Stimulated activated CD4-positive, alpha-beta T cell treated with anti-CD3 and anti-CD28 coated beads, Interleukin-15, amount 100 ng/mL, for 1 hour (primary cell): ENCODE measurements at places on chromosomes 4 and X.

DNA sequence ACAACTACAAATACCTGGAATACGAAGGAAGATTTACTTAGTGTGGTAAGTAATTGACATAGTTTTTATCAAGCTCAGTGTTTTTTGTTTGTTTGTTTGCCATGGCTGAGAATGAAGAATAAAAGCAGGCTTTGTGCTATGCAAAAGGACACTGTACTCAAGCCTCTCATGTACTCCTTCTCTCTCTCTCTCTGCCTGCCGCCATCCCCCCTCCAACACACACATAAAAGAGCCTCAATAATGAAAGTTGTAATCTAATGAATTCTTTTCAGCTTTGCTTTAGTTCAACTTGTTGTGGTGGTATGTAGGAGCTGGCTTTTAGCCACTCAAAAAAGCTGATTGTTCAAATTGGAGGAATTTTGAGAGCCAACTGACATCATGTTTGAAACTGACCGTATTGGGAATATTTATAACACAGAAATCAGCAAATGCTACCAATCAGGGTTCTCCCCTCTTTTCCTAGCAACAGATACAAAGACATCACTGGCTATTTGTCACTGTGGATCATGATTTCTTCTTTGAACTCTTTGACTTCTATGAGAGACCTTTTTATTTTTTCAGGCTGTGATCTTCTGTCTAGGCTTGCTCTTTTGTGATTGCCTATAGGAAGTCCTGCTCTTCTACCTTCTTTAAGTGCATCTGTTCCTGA, 1148.8 kb downstream of the RAPGEF2 start:
- DNase-seq = no peak

- DNase-seq = no peak
These were observed 1.1 kb downstream of the HTT start for GRCh38 chr4:3075652-3075981.

- DNase-seq = no peak
These were observed 54.5 kb downstream of the ANXA5 start for GRCh38 chr4:121642292-121642691.

DNA sequence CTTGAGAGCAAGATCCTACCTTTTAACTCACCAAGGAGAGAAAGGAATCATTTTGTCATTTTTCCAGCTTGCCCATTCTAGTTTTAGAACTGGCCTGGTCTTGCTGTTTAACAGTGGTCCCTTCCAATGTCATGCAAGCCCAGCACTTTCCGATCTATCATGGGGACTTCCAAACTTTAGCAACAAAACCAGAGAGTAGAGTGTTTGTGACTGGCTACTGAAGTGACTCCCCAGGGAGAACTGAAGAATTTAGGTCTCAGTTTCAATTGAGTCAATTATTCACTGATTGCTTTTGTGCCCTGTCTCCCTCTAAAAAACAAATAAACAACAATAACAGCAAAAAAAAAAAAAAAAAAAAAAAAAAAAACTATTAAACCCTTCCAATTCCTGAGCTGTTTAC, 108.3 kb downstream of the LHFPL1 start:
- DNase-seq = no peak

GRCh38 chr4:88045021-88045420, 37.6 kb downstream of the PKD2 start:
- DNase-seq = no peak

- no peak for DNase-seq
These were observed 195.8 kb downstream of the PDHA2 start for GRCh38 chr4:96035727-96036126.

- no peak for DNase-seq
These were observed 24.7 kb downstream of the KCNE5 start for GRCh38 chrX:109600237-109600651.

- no peak for DNase-seq
These were observed 16.0 kb upstream of the PRRG1 start for GRCh38 chrX:37332987-37333658.

- no peak for DNase-seq
These were observed 582.3 kb downstream of the FSTL5 start for GRCh38 chr4:161581262-161582230.

- no peak for DNase-seq
These were observed 39.0 kb downstream of the CPLX1 start for GRCh38 chr4:786861-787300.

- no peak for DNase-seq
These were observed 18.2 kb upstream of the ANTXR2 start for GRCh38 chr4:80091184-80091583.

DNA sequence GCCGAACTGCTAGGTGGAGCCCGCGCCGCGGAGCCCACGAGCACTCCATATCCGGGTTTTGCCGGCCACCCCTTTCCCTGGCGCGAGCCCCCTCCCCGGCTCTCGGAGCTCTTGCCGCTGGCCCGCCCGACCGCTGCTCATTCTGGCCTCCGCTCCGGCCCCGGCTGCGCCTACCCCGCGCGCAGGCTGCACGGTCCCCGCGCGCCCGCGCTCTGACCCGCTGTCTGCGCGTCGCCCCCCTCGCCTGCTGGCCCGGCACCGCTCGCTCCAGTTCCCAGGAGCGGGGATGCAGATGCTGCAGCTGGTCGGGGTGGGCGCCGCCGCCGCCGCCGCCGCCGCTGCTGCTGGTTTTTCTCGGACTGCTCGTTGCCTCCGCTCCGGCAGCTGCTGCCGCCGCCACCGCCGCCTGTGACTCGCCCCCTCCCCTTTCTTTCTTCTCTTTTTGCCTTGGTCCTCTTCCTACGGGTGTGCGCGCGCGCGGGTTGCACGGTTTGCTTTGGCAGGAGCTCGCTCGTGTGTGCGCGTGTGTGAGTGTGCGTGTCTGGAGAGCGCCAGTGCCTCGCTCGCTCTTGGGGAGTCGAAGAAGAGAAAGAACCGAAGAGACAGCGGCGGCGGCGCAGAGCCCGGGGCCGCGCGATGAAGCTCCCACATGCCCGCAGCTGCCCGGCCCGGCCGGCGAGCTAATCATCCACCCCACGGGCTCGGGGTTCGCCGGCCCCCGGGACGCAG, at the start of gene ADGRL3:
Gene ADGRL3 (plus strand): TSS at position 140 of the 729 bp plus-strand sequence.
- no peak for DNase-seq

DNA sequence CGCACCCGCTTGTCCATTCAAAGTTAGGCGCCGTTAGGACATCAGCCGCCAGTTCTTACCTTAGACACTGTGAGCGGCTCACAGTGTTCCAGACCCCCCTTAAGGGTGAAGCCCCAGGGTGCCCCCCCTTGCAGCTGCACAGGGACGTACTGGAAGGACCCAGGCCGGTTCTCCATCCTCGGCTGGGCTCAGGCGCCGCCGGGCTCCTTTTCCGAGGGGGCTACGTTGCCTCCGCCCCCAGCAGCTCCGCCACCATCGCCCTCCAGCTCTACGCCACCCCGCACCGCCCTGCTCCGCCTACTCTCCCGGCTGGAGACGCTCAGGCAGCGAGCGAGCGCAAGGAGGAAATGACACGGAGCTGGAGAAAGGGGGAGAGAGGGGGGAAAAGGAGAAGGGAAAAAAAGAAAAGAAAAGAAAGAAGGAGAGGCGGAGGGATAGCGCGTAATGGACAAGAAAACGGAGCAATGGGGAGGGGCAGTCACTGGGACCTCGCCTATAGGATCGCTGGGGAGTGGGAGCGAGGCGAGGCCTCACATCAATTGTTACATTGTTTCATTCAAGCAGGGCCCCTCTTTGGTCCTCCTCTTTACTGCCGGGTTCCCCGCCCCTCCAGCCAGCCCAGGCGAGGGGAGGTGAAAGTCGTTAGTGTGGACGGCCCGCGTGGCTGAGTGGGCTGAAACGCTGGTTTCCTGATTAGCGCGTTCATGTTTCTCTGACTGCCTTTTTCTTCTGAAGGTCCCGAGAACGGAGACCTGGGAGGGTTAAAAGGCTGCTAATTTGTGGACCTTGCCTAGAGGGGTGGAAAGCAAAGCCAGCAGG, at the start of gene SHROOM4:
Gene SHROOM4 (minus strand): TSS at position 352 of the 819 bp plus-strand sequence. CDS start 176 bp downstream, at position 176.
- DNase-seq = no peak

DNA sequence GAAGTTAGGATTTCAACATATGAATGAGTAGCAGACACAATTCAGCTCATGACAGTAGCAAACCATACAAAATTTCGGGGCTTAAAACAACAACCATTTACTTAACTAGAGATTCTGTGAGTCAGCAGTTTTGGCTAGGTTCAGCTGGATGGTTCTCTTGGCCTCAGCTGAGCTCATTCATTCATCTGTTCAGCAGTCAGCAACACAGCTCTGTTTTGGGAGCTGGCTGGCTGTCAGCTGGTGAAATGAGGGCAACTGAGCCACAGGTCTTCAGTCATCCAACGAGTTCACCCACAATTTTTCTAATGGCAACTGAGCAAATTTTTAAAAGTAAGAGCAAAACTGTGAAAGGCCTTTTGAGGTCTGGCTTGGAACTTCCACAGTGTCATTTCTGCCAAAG, 2005.1 kb upstream of the AGA start:
- no peak for DNase-seq

- no peak for DNase-seq
These were observed 185.5 kb upstream of the CPEB2 start for GRCh38 chr4:14816623-14817261.

DNA sequence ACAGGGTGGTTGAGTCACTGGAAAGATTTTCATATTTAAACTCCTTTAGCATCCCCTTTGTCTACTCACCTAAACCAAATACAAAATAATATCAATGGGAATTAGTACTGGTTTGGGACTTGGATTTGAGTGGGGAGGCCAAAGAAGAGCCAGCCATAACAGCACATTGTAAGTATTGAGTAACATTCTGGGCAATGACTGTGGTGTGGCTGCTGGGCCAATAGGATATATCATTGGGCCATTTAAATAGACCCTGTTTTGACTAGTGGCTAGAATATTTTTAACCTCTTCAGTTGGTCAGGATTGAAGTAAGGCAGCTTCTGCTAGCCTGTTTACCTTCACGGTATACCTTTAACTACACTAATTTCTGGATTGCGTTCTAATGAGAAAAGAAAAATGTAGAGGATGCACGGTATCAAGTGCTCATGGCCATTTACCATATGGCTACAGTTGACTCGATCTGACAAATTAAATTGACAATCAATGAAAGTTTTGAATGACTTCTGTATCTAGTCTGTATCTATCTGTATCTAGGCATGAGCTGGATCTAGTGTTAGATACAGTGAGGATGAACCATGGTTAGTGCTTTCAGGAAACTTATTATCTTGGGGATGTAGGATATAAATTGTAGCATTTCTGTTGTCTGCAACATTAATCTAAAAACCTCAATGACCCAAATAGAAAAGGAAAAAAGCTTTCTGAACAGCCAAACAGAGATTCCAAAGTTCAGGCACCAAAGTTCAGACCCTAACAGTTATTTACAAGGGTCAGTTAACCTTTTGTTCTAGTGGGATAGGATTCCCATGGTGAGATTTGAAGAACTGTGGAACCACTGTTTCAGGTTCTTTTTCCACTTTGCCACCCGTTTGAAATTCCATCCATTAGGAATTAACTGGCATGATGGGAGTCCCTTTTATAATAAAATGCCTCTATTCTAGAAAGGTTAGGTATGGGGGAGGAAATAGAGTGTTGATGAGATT, 6.8 kb upstream of the ALB start:
- no peak for DNase-seq

DNA sequence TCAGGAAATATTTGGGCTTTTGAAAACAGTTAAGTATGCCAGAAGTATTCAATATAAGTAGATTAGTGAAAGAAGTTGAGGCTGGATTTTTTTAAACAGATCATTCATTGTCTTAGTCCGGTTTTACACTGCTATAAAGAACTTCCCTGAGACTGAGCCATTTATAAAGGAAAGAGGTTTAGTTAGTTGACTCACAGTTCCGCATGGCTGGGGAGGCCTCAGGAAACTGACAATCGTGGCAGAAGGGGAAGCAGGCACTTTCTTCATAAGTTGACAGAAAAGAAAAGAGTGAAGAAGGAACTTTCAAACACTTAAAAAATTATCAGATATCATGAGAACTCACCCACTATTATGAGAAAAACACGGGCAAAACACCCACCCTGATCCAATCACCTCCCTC, 31.1 kb upstream of the CYLC1 start:
- no peak for DNase-seq

DNA sequence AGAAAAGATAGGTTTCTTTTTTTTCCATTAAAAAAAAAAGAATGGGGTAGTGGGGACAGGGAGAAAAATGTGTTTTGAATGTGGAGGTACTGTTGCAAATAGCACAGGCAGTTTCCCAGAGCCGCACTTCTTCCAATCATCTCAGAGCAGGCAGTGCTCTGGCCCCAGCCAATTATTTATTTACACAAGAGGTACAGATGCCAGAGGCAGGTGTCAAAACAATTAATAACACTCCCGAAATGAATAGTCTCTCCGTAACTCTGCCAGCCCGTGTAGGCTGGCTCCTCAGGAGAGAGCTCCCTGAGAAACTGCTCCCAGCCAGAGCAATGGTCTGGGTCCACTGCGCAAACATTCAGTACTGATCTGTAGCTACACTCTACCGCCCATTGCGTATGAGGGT, 130.8 kb upstream of the IL1RAPL2 start:
- DNase-seq = no peak

DNA sequence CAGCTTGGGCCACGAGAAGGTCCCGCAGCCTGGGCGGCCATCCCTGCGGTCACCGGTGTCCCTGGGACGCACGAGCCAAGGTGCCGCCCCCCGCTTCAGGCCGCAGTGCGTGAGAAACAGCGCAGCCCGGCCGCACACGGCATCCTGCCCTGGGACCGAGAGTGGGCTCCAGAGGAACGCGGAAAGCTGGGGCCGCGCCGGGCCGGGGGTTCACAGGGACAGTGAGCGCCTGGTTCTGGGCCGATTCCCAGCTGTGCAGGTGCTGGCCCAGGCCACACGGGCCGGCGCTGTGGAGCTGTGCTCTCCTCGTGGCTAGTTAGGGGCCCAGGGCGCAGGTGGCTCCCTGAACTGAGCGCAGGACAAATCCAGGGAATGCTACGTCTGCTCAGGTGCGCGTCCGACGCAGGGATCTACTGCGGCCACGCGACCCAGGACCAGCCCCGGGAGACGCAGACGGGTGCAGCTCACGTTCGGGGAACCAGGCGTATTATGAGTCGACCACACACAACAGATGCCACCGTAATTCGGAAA, 25.8 kb upstream of the GTPBP6 start:
- no peak for DNase-seq

- no peak for DNase-seq
These were observed 146.7 kb downstream of the KCNIP4 start for GRCh38 chr4:21801661-21802385.

DNA sequence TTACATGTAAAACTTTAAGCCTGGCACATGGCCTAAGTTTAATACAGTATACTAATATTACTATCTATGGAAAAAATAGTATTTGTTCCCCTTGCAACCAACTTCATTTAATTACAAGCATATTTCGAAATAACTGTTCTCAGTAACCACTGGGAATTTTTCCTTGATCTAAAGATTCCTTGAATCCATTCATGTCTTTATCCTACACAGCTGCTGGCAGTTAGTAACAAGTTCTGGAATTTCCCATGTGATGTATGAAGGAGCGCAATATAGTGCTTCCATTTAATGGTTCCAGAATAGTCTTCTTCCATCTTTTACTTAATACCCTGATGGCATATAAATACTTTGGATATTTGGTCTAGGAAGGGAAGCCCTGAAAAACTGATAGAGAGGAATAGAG, 136.5 kb downstream of the AASDH start:
- DNase-seq = no peak

DNA sequence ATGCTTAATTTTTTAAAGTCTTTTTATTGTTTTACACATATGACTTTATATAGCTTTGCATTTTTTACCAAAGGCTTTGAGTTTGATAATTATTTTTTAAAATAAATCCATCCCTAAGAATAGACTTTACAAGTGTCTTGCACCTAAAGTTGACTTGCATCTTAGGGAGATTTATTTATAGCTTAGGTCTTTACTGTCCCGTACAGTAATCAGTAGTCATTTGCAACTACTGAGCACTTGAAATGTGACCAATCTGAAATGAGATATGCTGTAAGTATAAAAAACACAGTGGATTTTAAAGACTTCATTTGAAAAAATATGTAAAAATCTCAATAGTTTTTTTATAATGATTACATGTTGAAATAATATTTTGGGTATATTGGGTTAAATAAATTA, 19.2 kb downstream of the TBC1D1 start:
- DNase-seq = no peak
